ENCODE measurements at places on chromosomes 16 and 17. TPM values are rescaled to one million over a fixed set of nuclear protein-coding genes. Genes with fewer than 3 reads are reported as not detected.

ARHGAP23 gene
- 49.0 TPM for total RNA-seq

DNA sequence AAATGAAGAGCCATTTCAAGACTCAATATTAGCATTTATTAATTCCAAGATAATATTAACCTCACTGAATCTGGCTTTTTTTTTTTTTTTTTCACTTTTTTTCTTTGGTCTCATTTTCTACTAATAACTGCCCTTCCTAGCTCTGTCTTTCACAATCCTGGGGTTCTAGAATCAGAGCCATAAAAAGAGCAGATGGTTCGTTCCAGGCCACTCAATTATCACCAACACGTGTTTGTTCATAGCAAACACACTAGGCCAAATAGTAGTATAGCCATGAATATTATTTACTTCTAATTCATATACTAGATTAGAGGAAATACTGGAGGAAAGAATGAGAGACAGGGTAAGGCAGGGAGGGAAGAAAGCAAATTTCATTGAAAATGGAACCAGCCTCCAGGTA is 39.8 kb downstream of the TEX2 start:
- no peak overlapping the region for H3K27ac ChIP-seq
- DNase-seq = no peak
- no peaks in the 10 kb centered on the region for H3K36me3 ChIP-seq
- H3K4me1 ChIP-seq = no peaks in the 10 kb centered on the region
- H3K4me3 ChIP-seq = no peak overlapping the region

GRCh38 chr16:56944954-56945839 is 13.3 kb downstream of the HERPUD1 start:
- H3K27me3 ChIP-seq = no peaks in the 10 kb centered on the region
- no peak overlapping the region for H3K4me3 ChIP-seq
- peaks cover 38% of the 10 kb centered on the region for H3K36me3 ChIP-seq
- no peak for DNase-seq
- H3K27ac ChIP-seq = no peak overlapping the region
- peaks cover under 1% of the 10 kb centered on the region for H3K4me1 ChIP-seq

- no peak overlapping the region for H3K27ac ChIP-seq
- no peaks in the 10 kb centered on the region for H3K27me3 ChIP-seq
- H3K4me3 ChIP-seq = no peak overlapping the region
- H3K4me1 ChIP-seq = peaks cover 4% of the 10 kb centered on the region
- no peak for DNase-seq
These were observed 27.7 kb upstream of the DHX8 start for GRCh38 chr17:43456029-43456428.

DNA sequence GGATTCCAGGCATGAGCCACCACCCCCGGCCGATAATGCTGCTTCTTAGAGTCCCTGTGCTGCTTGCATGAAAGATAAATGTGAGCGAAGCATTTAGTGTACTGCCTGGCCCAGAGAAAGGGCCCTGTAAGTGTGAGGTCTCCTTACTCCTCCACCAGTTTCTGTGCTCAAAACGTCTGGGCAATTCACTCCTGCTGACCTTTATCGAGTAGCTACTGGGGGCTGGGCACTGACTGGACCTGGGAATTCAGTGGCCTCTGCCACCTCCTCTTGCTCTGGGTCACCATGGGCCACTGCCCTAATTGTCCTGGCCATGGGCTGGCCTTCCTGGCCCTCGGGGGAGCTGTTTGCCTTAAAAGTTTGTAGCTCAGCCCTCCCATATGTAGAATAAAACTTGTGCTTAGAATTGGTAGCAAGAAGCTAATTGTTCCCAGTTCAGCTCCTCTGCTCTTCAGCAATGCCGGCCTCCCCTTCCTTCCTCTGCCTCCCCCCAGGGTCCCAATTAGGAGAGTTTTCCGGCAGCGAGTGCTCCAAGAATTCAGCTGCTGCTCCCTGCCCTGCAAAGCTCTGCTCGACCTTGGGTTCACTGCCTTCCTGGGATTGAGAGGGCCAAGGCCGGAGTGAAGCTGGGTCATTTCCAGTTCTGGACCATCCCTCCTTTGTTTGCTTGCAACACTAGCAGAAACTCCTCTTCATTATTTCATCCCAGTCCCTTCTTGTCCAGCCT is 98.9 kb upstream of the CDC42EP4 start:
- DNase-seq = no peak
- H3K4me1 ChIP-seq = peaks cover 11% of the 10 kb centered on the region
- H3K27ac ChIP-seq = no peak overlapping the region
- H3K36me3 ChIP-seq = peaks cover 28% of the 10 kb centered on the region
- H3K27me3 ChIP-seq = no peaks in the 10 kb centered on the region
- no peak overlapping the region for H3K4me3 ChIP-seq
